ENCODE measurements at places on chromosomes 4 and X.
A peak's percentile ranks its signal among the peaks of the same experiment; 100 is the strongest.

- DNase-seq = no peak
Measured at GRCh38 chr4:183903021-183903760, 1.9 kb upstream of the STOX2 start.

DNA sequence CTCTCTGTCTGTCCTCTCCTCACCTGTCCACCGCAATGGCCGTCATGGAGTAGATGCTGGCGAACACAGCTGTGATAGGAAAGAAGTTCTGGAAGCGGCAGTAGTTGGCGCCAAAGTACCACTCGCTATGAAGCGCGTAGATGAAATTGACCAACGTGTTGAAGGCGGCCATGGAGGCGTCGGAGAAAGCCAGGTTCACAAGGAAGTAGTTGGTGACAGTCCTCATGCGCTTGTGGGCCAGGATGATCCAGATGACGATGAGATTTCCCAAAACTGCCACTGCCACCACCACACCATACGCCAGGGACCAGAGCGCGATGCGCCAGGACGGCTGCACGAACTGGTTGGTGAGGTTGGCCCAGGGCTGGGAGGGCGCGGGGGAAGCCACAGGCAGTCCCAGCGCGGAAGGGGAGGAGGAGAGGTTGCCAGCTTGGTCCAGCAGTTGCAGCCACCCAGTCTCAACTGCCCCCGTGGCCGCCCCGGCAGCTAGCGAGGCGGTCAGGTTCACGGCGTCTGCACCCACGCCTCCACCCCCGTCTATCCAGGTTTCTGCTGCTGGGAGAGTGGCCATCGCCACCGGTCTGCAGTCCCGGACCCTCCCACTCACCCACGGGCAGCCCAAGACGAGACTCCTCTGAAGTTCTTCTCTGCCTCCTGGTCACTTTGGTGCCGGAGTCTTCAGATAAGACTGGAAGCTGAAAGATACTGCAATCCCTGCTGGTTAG lies 518 bp downstream of the TACR3 start:
- DNase-seq = peak; percentile 2

DNA sequence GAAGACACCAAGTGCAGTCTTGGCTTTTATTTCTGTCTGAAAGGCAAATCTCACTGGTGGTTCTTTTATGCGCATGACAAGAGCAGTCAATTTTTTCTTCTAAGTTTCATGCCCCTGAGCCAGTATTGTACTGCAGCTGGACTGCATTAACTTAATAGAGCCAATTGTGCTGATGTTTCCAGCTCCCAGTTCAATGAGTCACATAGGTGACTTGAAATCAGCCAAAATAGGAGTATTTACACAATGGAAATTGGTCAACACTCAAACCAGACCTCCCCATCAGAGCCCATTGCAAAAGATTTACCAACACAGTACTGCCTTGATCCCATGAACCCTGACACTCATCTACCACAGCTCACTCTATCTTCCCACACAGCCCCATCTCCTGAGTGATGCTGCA lies 100.3 kb upstream of the GUCY1A1 start:
- DNase-seq = no peak

- DNase-seq = no peak
Measured at GRCh38 chrX:22652596-22652995, 347.2 kb upstream of the DDX53 start.

- DNase-seq = no peak
Measured at GRCh38 chr4:13992975-13993520, 365.5 kb upstream of the BOD1L1 start.

Measured in NCI-H510A (cell line).